Activated B cell treated with CpG ODN at 0.5 μM for 24 hours (primary cell): ENCODE measurements at places on chromosomes 11 and 22.
A peak's percentile ranks its signal among the peaks of the same experiment; 100 is the strongest.

GRCh38 chr11:36374726-36375125 lies 78.6 kb downstream of the PRR5L start:
- DNase-seq, result no peak

- no peak for DNase-seq
These were observed 15.2 kb downstream of the CD82 start for GRCh38 chr11:44580701-44581100.

- no peak for DNase-seq
These were observed 50.9 kb downstream of the THAP12 start for GRCh38 chr11:76329983-76330382.

DNA sequence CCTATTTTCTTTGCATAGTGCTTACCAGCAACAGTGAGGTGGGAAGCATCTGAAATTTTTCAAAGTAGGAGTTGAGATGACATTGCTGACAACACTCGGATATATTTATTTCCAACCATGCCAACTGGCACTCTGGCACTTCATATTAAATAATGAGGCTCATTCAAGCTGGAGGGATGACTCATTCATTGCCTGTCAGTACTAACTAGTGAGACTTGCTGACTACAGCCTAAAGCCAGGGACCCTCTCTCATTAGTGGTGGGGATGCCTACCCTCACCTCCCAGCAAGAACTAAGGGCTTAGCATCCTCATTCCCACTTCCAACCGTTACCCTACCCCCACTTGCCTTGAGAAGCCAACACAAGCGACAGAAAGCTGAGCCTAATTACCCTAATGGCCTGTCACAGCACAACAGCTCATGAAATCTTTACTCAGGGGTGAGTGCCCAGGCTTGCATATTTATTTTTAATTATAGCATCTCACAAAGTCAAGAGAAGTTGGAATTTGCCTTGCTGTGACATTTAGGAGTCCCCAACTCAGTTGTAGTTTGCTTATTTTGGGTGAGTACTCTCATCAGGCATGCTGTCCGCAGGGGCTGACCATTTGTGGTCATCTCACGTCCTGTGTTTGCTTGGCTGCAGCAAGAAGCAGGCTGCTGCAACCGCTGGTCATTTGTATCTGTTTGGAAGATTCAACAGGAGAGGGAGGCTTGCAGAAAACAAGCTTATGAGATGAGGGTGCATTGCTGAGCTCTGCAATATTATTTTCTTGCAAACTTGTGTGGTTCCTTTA lies 181.6 kb upstream of the POU2AF2 start:
- DNase-seq, result no peak

GRCh38 chr11:555780-556661 lies 4.5 kb downstream of the LMNTD2 start:
- DNase-seq, result no peak

DNA sequence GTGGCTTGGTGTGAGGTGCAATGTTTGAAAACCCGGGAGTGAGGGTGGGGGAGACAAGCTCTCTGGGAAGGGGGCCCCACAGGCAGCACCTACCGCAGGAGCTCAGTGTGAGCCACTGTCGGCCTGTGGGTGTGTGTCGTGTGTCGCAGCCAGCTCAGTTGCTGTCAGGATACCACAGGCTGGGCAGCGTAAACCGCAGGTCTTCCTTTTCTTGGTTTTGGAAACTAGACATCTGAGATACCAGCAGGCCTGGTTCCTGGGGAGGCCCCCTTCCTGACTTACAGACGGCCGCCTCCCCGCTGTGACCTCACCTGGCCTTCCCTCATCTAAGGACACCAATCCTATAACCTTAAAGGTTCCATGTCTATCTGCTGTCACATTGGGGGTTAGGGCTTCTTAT lies 19.4 kb downstream of the IRF7 start:
- DNase-seq, result no peak

- DNase-seq, result no peak
These were observed 8.7 kb upstream of the C1QTNF6 start for GRCh38 chr22:37196539-37197450.

DNA sequence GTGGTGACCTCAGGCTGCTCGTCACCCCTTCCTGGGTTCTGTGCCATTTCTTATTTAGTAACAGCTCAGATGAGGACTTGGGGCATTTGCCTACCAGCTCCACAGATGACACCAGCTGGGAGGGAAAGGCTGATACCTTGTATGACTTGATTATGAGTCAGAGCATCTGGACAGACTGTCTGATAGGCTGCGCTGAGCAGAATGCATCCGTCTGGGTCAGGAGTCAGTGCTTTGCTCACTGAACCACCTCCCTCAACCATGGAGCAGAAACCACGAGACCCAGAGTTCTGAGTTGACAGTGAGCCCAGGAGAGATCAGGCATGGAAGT lies 6.8 kb downstream of the ST14 start:
- DNase-seq, result peak; percentile 48

GRCh38 chr22:46803031-46803880 lies 40.8 kb downstream of the TBC1D22A start:
- DNase-seq, result peak; percentile 65

DNA sequence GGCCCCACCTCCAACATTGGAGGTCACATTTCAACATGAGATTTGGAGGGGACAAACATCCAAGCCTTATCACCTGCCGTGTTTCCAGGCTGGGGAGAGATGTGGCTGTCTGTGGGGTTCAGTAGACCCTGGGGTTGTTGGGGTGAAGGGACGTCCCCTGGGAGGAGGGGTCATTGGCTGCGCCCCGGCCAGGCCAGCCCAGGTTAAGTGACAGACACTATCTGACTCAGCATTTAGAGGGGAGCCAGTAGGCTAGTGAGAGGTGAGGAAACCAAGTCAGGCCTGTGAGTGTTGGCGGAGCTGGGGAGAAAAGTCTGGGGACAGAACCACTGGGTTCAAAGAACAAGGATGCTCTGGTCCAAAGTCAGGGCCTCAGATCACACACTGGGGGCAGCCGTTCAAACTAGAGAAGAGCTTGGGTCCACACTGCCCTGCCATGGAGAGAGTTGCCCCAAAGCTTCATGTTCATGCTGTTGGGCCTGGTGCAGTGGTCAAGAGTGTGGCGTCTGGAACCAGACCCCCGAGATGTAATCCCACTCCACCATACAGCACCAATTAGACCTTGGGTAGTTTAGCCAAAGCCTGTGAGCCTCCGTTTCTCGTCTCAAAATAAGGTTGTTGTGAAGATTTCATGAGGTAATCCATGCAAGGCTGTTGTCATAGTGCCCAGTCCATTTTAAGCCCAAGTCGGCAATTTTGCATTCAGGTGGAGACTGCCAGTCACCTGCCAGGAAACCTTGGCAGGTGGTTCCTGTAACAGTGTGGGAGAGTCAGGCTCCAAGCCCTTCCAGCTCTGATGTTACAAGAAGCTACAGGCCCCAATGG lies 1289.6 kb downstream of the TBC1D22A start:
- no peak for DNase-seq

DNA sequence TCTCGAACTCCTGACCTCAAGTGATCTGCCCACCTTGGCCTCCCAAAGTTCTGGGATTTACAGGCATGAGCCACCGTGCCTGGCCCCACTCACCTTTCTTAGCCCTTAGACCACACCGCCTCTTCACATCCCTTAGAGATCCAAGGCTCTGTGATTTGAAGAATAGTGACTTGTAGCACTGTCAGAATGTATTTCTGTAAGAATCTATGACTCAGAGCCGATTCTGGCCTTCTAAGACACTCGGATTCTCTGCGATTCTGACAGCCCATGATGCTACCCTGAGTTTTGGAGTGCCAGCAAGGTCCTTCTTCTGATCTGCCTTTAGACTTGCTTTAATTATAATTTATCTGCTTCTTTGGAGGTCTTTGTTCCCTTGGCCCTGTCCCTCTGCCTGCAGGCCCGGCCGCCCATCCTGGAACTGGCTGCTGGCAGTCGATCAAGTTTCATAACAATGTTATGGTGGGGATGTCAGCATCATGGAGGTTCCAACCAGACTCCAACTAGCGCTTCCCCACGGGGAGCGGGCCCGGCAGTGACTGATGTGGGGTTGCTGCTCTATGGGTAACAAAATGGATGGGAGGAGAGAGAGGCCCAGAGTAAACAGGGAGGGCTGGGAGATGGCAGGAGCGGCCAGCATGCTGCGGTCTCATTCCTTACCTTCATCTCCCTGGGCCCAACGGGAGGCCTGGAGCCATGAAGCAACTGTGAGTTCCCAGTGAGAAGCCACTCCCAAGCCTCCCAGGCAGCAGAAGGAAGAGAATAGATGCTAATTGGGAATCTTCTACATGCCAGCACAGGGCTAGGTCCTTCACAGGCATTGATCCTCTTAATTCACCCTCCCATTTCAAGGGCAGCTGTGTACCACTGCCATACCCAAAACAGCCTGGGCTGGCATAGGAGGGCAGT lies 55.7 kb upstream of the RASD2 start:
- no peak for DNase-seq

GRCh38 chr22:19962246-19962908 lies 20.8 kb upstream of the TXNRD2 start:
- DNase-seq, result no peak

DNA sequence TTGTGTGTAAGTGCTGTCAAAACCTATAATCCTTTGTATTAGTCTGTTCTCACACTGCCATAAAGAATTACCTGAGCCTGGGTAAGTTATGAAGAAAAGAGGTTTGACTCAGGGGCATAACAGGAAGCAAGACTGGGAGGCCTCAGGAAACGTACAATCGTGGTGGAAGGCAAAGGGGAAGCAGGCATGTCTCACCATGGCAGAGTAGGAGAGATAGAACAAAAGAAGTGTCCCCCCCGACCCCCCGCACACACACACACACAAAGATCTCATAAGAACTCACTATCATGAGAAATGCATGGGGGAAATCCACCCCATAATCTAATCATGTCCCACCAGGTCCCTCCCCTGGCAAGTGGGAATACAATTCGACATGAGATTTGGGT lies 2.3 kb upstream of the USP28 start:
- no peak for DNase-seq

DNA sequence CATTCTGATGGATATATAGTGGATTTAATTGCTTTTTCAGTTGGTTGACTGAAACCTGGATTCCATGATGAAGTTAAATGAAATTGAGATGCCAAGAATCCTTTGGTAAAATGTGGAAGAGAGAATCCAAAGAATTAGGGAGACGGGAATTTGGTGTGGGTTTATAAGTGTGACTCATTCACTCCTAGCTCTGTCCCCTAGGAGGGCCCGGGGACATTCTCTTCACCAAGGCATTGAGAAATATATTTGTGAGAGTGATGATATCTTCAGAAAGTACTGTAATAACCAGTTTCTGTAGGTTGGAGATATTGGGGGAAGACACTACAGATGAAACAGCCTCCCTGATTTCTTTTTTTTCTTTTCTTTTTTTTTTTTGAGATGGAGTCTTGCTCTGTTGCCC lies 13.6 kb upstream of the PHOX2A start:
- no peak for DNase-seq

GRCh38 chr11:19658344-19658743 lies 54.3 kb upstream of the NAV2 start:
- no peak for DNase-seq

GRCh38 chr11:31383116-31383515 lies 13.5 kb downstream of the DNAJC24 start:
- no peak for DNase-seq
